ENCODE measurements at places on chromosomes 6 and 20.

GRCh38 chr20:61932711-61933480, 132.8 kb downstream of the TAF4 start:
- DNase-seq = no peak

- DNase-seq = no peak
Measured at GRCh38 chr20:45114465-45115385, at the start of gene WFDC5. Gene WFDC5, minus strand, starts transcription at chr20:45115174. Its CDS starts 91 bp downstream, at chr20:45115083.

GRCh38 chr6:68544450-68544849, 90.6 kb upstream of the ADGRB3 start:
- DNase-seq = no peak

- no peak for DNase-seq
Measured at GRCh38 chr20:62925420-62926228, 681 bp downstream of the DIDO1 start.

DNA sequence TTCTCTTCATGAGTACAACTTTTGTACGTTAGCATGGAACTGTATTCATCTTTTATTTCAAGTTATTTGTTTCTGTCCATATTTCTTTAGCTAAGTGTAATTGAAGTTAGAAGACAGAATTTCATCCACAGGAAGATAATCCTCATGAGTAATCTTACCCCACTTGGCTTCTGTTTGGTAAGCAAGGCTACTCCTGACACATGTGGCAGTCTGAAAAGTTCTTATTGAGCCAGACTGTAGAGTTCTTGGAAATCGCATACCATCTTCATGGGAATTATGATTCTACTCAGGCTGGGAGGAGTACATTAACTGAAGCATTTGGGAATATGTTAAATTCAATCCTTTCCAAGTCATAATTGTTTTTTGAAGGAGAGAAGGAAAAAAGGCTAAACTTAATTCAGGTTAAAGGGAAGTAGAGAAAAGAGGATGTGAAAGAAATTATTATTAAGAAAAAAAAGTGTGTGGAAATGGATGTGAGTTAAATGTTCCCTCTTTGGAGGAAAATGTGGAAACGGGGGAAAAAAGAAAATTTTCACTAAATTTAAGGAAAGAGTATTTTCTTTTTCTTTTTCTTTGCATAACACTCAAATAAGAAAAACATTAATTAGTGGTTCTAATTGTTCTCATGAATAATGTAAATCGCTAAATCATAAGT, 41.5 kb upstream of the TENT5A start:
- DNase-seq = no peak

DNA sequence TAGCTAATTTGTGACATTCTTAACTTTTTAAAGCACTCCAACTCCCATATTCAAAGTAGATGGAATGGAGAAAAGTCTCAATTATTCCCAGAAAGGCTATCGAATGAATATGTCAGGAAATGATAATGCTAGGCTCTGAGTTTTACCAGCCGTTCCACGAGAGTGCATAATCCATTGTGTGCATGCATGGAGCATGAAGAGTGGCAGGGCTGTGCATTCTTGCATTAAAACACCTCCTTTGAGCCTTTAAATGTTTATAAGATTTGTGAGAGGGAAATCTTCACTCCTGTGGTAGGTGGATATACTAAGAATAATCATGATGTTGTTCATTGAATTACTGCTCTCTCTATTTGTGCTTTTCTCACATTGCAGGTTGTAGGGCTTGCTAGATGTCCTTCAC, 178.3 kb downstream of the CARMIL1 start:
- DNase-seq = no peak

DNA sequence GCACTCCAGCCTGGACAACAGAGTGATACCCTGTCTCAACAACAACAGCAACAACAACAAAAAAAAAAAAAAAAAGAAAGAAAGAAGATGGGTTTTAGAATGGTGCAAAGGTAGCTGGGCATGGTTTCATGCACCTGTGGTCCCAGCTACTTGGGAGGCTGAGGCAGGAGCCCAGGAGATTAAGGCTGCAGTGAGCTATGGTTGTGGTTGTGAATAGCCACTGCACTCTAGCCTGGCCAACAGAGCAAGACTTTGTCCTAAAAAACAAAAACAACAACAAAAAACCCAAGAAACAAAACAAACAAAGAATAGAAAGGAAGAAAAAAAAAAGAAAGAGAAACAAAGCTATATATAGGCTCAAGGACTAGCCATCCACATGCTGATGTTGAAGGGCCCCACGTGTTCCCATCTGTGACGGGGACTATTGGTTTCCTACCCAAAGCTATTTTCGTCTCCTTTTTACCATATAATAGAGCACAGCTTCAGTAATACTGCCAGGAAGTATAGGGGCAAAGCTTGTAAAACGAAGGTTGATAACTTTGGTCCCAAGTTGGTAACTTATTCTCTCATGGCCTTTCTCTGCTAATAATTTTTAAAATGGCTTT, 7.9 kb upstream of the EEF1E1 start:
- no peak for DNase-seq

DNA sequence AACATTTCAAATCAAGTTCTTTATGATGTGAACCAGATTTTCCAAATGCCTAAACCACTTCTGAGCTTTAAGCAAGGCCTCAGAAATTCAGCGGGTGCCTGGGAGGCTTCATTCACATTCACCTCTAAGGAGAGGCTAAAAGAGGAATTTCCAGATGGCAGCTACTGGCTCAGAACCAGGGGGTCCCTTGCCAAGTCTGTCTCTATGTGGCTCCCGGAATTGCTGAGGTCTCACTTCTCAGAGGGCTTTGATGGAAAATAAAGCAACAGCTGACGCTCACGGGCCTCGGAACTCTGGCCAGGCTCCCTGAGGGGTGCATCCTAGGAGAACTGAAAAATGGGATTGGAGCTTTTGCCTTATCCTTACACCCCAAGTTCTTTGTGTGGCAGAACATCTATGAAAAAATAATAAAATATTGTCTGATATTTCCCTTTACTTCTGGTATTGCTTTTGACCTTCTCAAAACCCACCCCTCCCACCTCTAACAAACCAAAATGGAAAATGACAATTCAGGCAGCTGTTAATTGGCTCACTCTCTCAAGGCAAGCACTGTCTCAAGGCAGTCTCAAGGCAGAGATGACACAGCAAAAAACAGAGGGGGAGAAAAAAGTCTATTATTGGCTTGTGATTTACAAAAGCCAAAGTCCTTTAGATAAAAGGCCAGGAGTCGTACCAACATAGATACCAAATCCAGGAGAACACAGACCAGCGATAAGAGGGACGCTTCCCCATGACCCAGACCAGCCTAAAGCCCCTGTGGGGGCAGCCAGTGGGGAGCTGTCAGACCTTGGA, 21.8 kb upstream of the LRRN4 start:
- no peak for DNase-seq

DNA sequence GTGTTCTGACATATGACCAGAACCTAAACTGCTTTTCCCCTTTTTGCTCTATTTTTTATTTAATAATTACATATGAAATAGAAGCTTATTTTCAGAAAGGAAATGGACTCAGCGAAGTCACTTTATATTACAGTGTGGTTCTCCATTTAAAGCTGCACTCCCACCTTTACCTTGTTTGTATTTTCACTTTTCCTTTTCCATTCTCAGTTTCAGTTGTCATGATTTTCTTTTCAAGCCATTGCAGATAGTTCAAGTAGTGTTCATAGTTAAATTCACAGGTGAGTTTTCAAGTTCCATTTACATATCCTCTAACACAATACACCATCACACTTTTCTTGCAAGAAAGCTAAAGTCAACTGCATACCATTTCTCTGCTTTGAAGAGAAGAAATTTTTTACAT, 400.2 kb downstream of the HACE1 start:
- DNase-seq = no peak

DNA sequence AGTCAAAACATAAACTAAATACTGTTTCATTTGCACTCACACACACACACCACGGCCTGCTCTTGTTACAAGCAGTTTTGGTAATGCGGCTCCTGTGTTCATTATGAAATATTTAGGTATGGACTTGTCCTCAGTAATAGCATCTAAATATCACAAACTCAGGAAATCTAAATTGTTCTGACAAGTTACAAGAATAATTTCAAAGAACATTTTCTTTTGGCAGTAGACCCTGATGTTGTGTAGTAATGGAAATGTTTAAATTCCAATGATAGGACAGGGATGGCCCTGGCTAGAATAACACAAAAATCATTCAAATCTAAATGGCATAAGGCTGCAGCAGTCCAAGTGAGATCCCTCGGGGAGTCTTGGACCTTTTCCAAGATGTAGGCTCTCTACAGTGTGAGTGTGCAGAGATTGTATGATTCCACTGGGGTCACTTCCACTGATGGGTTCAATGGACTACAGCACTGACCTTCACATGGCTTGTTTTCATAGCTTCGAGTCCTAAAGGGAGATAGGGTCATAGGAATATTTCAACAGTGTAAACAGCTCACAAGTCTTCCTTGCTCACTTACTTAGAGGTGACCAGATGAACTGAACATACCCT, 210.6 kb upstream of the PLCB4 start:
- DNase-seq = no peak
